Adrenal gland (tissue), 19 donors: ENCODE measurements at places on chromosomes 7 and 10. TPM values are rescaled to one million over a fixed set of nuclear protein-coding genes. Genes with fewer than 3 reads are reported as not detected.
A peak's percentile ranks its signal among the peaks of the same experiment; 100 is the strongest.

DNA sequence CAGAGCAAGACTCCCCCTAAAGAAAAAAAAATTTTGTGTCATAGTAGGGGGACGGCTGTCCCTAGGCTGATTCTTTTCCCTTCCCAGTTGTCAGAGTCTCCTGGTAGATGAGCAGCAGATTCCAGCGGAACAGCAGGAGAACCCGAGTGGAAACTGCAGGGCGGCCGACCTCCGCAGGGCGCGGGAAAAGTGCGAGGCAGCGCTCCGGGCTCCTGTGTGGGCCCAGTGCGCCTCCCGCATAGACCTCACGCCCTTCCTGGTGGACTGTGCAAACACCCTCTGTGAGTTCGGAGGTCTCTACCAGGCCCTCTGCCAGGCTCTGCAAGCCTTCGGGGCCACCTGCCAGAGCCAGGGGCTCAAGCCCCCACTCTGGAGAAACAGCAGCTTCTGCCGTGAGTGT lies 46.0 kb downstream of the ZAN start:
- H3K27ac ChIP-seq, result no peak overlapping the region
- no peaks in the 10 kb centered on the region for H3K27me3 ChIP-seq
- no peak overlapping the region for H3K4me3 ChIP-seq

GRCh38 chr7:32501522-32501921 lies 6.2 kb downstream of the AVL9 start:
- no peak overlapping the region for H3K4me3 ChIP-seq
- no peaks in the 10 kb centered on the region for H3K27me3 ChIP-seq
- peaks cover 11% of the 10 kb centered on the region for H3K4me1 ChIP-seq
- H3K27ac ChIP-seq, result no peak overlapping the region

- no peak for DNase-seq
- no peak overlapping the region for H3K27ac ChIP-seq
- no peak overlapping the region for H3K4me3 ChIP-seq
- no peaks in the 10 kb centered on the region for H3K4me1 ChIP-seq
- no peaks in the 10 kb centered on the region for H3K27me3 ChIP-seq
- H3K36me3 ChIP-seq, result no peaks in the 10 kb centered on the region
Observed at GRCh38 chr7:2393706-2394105, 9.7 kb upstream of the CHST12 start.

- no peak overlapping the region for H3K4me3 ChIP-seq
- H3K27me3 ChIP-seq, result peaks cover 12% of the 10 kb centered on the region
- no peaks in the 10 kb centered on the region for H3K36me3 ChIP-seq
- H3K4me1 ChIP-seq, result no peaks in the 10 kb centered on the region
- no peak for DNase-seq
- H3K27ac ChIP-seq, result no peak overlapping the region
Observed at GRCh38 chr7:148398844-148399365, 191.7 kb upstream of the C7orf33 start.

- H3K36me3 ChIP-seq, result no peaks in the 10 kb centered on the region
- H3K4me3 ChIP-seq, result no peak overlapping the region
- H3K4me1 ChIP-seq, result no peaks in the 10 kb centered on the region
- no peak for DNase-seq
- H3K27me3 ChIP-seq, result no peaks in the 10 kb centered on the region
Observed at GRCh38 chr7:145845345-145845744, 271.3 kb upstream of the CNTNAP2 start.

- no peak overlapping the region for H3K4me3 ChIP-seq
- H3K27ac ChIP-seq, result no peak overlapping the region
- H3K36me3 ChIP-seq, result no peaks in the 10 kb centered on the region
- DNase-seq, result no peak
Observed at GRCh38 chr7:129163875-129164544, 19.5 kb downstream of the TSPAN33 start.

DNA sequence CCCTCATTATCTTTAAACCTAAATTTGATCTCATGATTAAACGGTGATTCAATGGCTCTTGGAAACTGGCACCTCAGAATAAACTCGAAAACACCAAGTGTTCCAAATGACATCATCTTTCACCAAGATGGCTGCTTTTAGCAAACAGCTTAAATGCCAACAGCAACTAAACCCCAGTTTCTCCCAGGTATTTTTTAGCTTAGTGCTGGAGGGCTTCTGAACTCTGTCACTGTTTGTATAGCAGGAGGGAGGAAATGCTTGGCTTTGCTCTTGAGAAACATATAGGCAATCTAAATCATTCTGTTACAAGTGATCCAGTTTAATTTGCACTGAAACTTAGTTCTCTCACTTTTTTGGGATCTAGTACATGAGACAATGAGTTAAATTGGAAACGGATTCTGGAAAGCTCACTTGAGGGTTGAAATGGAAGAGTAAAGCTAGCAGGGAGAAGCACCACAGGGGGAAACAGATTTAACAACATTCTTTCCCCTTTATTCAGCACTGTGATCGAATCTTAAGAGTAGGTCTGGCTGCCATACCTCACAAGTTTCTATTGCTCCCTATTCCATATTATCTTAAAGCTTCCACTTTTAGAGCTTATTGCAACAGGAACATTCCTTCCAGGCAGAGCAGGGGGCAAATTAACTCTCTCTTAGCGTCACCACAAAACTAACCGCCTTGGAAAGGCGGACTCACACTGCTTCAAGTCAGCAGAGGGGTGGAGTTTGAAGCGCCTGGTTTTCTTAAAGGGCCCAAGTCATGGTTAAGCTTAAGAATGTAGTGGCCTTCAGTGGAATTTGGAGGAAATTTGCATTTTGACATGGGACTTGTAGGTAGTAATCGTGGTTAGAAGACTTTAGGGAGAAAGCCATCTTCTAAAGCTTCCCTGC lies 1.8 kb upstream of the CCDC6 start:
- H3K4me3 ChIP-seq, result no peak overlapping the region
- peak overlapping the region; percentile 95 for H3K27ac ChIP-seq
- H3K36me3 ChIP-seq, result no peaks in the 10 kb centered on the region
- DNase-seq, result peak; percentile 78
- peaks cover 42% of the 10 kb centered on the region for H3K4me1 ChIP-seq

DNA sequence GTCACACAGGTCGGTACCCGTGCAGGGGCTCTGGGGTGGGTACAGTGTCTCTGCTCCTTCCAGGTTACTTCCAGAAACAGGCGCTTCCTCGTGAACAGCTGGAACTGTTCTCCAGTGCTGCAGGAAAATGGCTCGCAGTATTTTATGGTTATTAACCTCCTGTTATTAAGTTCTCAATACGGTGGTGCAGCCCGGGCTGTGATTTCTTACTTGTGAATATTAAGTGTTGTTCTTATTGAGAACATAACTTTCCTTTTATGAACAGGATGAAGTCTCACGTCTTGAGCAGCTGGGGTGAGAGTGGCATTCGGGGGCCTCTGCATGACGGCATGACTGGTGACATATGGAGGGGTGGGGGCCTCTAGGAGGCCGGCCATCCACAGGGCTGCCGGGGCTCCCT lies 430.8 kb downstream of the GLRX3 start:
- no peaks in the 10 kb centered on the region for H3K36me3 ChIP-seq
- H3K27me3 ChIP-seq, result no peaks in the 10 kb centered on the region
- no peak overlapping the region for H3K4me3 ChIP-seq
- H3K4me1 ChIP-seq, result no peaks in the 10 kb centered on the region
- no peak for DNase-seq

DNA sequence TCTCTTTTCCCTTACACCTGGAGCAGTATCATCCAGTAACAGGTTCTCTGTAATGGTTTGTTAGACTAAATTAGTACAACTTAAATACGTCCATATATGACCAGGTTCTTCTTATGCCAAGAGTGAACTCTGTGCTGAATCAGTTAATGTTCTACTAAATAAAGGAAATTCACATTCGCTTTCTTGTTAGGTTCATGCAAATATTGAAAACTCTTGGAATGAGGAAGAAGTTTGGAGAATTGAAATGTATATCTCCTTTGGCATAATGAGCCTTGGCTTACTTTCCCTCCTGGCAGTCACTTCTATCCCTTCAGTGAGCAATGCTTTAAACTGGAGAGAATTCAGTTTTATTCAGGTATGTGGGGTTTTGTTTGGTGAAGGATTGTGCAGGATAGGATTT lies 15.3 kb upstream of the CFAP69 start:
- no peaks in the 10 kb centered on the region for H3K36me3 ChIP-seq
- no peaks in the 10 kb centered on the region for H3K27me3 ChIP-seq
- no peak overlapping the region for H3K4me3 ChIP-seq
- DNase-seq, result no peak
- no peaks in the 10 kb centered on the region for H3K4me1 ChIP-seq

GRCh38 chr10:101538446-101538845 lies 49.6 kb downstream of the POLL start:
- no peak for DNase-seq
- H3K27ac ChIP-seq, result no peak overlapping the region
- no peaks in the 10 kb centered on the region for H3K27me3 ChIP-seq
- H3K36me3 ChIP-seq, result no peaks in the 10 kb centered on the region
- H3K4me3 ChIP-seq, result no peak overlapping the region
- no peaks in the 10 kb centered on the region for H3K4me1 ChIP-seq

GRCh38 chr7:69091521-69091920 lies 506.8 kb upstream of the AUTS2 start:
- H3K27me3 ChIP-seq, result no peaks in the 10 kb centered on the region
- H3K4me3 ChIP-seq, result no peak overlapping the region
- DNase-seq, result no peak
- H3K36me3 ChIP-seq, result no peaks in the 10 kb centered on the region

GRCh38 chr10:47055386-47056246 lies 144.4 kb downstream of the PTPN20 start:
- H3K27ac ChIP-seq, result no peak overlapping the region
- H3K27me3 ChIP-seq, result no peaks in the 10 kb centered on the region
- H3K4me1 ChIP-seq, result no peaks in the 10 kb centered on the region

- H3K27ac ChIP-seq, result no peak overlapping the region
- H3K4me1 ChIP-seq, result no peaks in the 10 kb centered on the region
- H3K36me3 ChIP-seq, result no peaks in the 10 kb centered on the region
- H3K27me3 ChIP-seq, result no peaks in the 10 kb centered on the region
- DNase-seq, result no peak
- no peak overlapping the region for H3K4me3 ChIP-seq
Observed at GRCh38 chr7:67391168-67391567, 394.5 kb downstream of the TYW1 start.

GRCh38 chr10:104447906-104448305 lies 94.3 kb downstream of the CFAP58 start:
- peaks cover 20% of the 10 kb centered on the region for H3K4me1 ChIP-seq
- no peaks in the 10 kb centered on the region for H3K36me3 ChIP-seq
- no peak overlapping the region for H3K4me3 ChIP-seq
- H3K27ac ChIP-seq, result no peak overlapping the region

GRCh38 chr10:8950978-8951377 lies 896.5 kb downstream of the GATA3 start:
- H3K27ac ChIP-seq, result no peak overlapping the region
- no peaks in the 10 kb centered on the region for H3K4me1 ChIP-seq
- no peaks in the 10 kb centered on the region for H3K36me3 ChIP-seq
- H3K27me3 ChIP-seq, result no peaks in the 10 kb centered on the region
- no peak overlapping the region for H3K4me3 ChIP-seq
- no peak for DNase-seq

DNA sequence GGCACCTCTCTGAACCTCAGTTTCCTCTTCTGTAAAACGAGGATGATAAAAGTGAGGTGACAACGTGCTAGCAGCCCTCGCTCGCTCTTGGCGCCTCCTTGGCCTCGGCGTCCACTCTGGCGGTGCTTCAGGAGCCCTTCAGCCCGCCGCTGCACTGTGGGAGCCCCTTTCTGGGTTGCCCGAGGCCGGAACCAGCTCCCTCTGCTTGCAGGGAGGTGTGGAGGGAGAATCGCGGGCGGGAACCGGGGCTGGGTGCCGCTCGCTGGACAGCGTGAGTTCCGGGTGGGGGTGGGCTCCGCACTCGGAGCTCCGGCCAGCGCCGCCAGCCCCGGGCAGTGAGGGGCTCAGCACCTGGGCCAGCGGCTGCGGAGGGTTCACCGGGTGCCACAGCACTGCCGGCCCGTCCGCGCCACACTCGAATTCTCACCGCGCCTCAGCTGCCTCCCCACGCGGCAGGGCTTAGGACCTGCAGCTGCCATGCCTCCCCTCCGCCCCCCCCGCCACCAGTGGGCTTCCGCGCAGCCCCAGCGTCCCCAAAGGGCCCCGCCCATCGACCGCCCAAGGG lies 24.3 kb upstream of the ACSL5 start:
- H3K4me1 ChIP-seq, result no peaks in the 10 kb centered on the region
- no peak overlapping the region for H3K27ac ChIP-seq
- no peak overlapping the region for H3K4me3 ChIP-seq
- no peaks in the 10 kb centered on the region for H3K27me3 ChIP-seq
- no peaks in the 10 kb centered on the region for H3K36me3 ChIP-seq

DNA sequence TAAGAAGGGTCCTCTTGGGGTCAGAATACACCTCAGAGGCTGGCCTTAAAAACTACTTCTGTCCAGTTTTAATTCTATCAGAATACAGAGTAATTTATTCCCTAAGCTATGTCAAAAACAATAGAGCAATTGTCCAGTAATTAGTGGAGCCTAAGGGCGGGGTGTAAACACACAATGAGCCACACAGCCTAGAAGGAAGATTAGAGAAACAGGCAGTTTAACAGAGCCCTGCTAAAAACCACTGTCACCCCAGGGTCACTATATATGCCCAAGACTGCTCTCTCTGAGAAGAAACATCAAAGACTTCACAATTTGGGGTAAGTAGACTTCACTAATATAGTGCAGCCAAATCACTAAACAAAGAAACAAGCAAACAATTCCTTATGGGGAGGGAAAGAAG lies 27.2 kb upstream of the WNT2 start:
- no peaks in the 10 kb centered on the region for H3K36me3 ChIP-seq
- no peak for DNase-seq
- H3K27ac ChIP-seq, result no peak overlapping the region

DNA sequence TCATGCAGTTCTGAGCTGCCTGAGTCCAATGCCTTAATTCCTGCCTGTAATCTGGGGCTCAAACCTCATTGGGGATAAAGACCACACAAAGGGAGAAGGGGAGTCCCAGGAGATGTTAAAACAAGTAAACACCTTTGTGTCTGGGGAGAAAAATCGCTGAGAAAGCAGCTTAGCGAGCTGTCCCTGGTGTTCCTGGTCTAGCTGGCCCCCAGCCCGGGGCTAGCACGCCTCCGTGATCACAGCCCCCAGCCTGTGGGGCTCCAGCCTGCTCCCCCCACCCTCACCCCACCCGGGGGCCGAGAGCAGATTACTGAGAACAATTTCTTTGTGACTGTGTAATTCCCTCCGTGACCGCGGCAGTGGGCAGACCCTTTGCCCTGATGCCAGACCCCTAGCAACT lies 24.8 kb downstream of the DPCD start:
- peaks cover 37% of the 10 kb centered on the region for H3K36me3 ChIP-seq
- no peak overlapping the region for H3K27ac ChIP-seq
- H3K27me3 ChIP-seq, result no peaks in the 10 kb centered on the region
- no peak overlapping the region for H3K4me3 ChIP-seq
- DNase-seq, result no peak

Gene ENTPD1
- total RNA-seq, result 18.0 TPM

Gene MINDY4
- 7.7 TPM for total RNA-seq

Gene ZNF853
- 4.1 TPM for total RNA-seq

Gene EDRF1
- 10.7 TPM for total RNA-seq

Gene FERD3L
- total RNA-seq, result not detected

Gene HMX2
- total RNA-seq, result not detected

Gene AKR1C4
- not detected for total RNA-seq

Gene TMEM196
- total RNA-seq, result 0.06 TPM

Gene HDAC9
- total RNA-seq, result 5.0 TPM

Gene NODAL
- total RNA-seq, result not detected

Gene PDIA4
- 60.4 TPM for total RNA-seq

Gene GBX1
- total RNA-seq, result not detected

Gene FAM25A
- total RNA-seq, result not detected
